ENCODE measurements at places on chromosomes 5 and 9. TPM values are rescaled to one million over a fixed set of nuclear protein-coding genes. Genes with fewer than 3 reads are reported as not detected.

- no peak for DNase-seq
Observed at GRCh38 chr5:135662061-135662481, 83.3 kb upstream of the CXCL14 start.

DNA sequence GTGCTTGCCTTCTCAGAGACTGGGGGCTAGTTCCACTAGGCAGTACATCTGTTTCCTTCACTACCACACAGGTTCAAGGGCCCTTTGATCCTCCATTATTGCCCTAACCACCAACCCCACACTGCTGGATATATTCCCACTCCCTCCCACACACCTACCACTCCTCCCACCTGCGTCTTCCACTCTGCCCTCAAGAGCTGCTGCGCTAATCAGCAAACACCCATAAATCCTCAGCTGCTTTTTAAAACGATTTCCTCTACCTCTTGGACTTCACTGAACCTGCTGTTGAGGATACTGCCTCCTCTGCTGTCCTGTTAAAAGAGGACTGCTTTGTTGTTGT is 120.9 kb downstream of the MAPKAP1 start:
- no peak for DNase-seq

GRIA1 gene
- 0.14 TPM for total RNA-seq

NREP gene
- total RNA-seq = 27.5 TPM

MED22 gene
- total RNA-seq = 18.4 TPM
